Left ventricle myocardium superior (tissue), 1 donor: ENCODE measurements at places on chromosomes 3 and 15.

- no peak for DNase-seq
These were observed 204.7 kb downstream of the TBL1XR1 start for GRCh38 chr3:176992565-176992964.

DNA sequence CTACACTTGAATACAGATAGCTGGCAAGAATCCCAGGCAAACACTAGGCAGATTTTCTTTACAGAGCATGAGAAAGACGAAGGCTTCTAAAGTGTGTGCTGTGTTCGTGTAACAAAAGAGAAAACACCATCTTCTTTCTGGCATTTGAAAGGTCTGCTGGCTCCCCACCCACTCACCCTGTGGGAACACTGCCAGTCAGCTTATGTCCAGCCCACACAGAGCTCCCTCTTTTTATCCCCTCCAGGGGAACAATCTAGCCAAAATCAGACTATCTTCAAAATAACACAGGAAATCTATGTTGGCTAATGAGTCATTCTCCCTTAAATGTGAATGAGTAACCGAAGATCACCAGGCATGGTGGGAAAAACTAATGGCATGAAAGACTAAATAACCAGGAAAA lies 45.6 kb upstream of the PAQR5 start:
- DNase-seq: no peak

DNA sequence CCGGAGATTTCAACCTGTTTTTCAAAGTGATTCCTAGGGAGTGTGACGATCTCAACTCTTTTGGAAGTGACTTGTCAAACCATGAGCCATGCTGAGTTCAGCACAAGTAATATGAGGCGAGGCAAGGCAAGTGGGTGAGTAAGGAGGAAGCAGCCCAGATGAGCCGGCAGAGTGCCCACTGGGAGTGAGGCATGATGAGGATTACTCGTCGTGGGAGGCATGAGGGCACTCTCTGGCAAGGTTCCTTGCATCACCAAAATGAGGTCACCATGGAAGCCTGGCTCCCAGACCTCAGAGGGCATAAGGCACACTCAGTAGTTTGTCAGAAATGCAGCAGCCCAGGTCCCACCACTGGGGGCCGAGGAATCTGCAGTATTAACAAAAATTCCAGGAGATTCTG lies 636.1 kb downstream of the MAGI1 start:
- DNase-seq: peak; percentile 22

- no peak for DNase-seq
These were observed 46.6 kb downstream of the EPHB3 start for GRCh38 chr3:184608209-184608608.

DNA sequence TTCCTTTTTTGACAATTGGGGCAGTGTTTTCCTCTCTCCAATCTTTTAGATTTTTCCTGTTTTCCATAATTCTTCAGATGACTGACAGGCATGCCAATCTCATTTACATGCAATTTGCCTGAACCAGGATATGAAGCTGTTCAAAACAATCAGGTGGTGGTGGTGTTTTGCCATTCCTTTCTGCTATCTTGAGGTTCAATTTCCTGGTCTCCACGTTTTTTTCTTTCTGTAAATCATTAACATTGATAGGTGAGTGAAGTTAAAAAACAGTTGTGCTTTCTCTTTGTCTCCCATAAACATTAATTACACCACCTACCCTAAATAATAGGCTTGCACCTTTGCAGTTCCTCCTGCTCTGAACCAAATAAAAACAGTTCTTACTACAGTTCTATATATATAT lies 49.1 kb downstream of the C2CD4A start:
- DNase-seq: no peak

DNA sequence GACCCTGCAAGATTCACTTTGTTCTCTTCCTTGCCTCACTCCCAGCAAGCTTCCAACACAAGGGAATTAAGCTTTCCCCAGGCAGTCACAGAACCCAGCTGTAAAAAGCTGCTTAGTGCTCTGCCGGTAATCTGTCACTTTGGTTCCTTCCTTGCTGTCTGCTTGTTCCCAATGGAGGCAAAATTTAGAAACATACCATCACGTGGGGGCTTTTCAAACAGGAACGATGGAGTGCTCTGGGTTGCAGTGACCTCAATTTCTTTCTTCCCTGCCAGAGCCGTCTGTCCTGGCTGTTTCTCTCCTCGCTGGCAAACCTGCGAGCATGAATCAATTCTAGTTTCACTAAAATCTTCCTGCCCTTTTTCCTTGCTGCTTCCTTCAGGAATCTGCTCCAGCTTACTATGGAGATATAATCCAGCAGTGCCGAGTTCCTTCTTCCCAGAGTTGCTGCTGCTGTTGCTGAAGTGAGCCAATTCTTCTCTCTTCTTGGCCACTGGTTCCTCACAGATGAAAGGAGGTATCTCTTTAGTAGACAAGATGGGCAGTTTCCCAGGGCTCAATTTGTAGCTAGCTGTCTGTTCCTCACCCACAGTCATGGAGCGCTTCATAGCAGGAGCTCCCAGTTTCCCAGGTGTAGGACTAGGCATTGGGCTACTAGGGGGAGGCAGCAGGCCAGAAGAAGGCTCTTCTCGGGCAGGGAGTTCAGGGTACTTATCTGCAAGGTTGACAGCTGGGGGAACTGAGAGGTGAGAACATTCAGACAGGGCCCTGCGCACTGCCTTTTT lies 88.1 kb downstream of the DHX30 start:
- DNase-seq: peak; percentile 43

DNA sequence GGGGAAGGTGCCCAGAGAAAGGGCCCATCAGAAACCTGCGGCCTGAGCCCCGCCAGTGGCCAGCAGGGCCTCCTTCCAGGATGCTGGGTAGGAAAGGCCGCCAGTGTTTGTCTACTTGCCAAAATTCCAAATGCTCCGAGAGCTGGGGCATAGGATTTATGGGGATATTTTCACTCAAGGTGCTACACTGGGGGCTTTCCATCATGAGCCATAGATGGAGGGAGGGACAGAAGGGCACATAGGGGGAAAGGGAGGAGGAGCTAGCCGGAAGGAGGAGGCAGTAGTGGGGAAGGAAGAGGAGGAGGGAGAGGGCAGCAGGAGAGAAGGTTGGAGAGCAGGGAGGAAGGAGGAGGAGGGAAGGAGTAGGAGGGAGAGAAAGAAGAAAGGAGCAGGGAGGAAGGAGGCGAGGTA lies 494.7 kb upstream of the PROK2 start:
- no peak for DNase-seq

DNA sequence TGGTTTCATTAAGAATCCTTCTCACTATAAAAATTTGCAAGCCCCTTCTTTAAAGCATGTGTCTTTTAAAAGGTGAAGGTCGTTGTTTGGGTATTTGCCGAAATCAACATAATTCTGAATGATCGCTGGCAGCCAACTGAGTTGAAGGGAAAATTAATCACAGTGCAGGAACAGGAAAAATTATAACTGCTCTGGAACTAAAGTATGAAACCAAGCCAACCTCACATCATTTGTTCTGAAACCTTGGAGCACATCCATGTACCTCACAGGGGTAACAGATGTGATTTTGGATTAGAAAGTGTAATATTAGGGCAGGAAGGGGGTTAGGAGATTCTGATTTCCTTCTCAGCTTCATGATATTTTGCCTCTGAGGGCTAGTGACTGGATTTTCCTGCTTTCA lies 52.2 kb upstream of the PTX3 start:
- no peak for DNase-seq

DNA sequence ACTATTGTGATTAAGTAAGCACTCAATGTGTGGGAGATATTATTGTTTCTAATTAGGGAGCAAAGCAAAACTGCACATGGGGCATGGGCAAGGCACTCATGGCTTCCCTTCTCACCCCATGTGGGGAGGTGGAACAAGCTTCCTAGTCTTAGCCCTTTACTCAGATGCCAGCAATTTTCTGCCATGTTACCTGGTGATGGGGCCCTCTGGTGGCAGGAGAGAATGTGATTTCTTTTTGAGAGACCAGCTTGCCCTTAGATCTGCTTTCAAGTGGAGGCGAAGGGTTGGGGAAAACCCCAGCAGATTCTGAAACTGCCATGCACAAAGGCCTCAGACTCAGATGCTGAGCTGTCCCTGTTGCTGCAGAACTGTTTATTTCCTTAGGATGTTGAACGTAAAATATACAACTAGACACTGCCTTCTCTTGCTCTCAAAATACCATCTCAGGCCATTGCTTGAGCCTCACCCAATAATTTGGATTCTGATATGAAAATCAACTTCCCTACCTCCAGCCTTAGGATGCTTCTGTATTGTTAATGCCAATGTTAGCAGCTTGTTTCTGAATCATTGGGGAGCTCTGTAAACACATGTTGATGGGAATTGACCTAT lies 130.2 kb upstream of the TPRG1 start:
- DNase-seq: no peak
